Endodermal cell (in vitro differentiated cells): ENCODE measurements at places on chromosomes 7 and 10. TPM values are rescaled to one million over a fixed set of nuclear protein-coding genes. Genes with fewer than 3 reads are reported as not detected.

GRCh38 chr10:44925224-44925623 lies 14.1 kb downstream of the TMEM72 start:
- peak; percentile 92 for DNase-seq

GRCh38 chr7:127949769-127950222 lies 81.4 kb downstream of the LRRC4 start:
- no peak for DNase-seq

DNA sequence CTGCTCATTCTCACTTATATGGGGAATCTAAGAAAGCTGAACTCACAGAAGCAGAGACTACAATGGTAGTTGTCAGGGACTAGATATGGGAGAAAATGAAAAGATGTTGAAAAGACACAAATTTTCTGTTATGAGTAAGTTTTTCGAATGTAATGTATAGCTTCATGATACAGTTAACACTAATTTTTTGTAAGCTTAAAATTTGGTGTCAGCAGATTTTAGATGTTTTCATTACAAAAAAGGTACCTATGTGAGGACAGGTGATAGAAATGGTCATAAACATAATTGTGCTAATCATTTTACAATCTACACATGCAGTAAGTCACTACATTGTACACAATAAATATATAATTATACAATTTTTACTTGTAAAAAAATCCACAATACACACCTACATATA lies 286.6 kb downstream of the ZNF33B start:
- no peak for DNase-seq

GRCh38 chr10:46541735-46542566 lies 14.5 kb downstream of the GPRIN2 start:
- peak; percentile 72 for DNase-seq

Gene PWWP2B
- 12.3 and 13.9 TPM in 2 replicates for total RNA-seq
